ENCODE measurements at places on chromosomes 2 and 18.

GRCh38 chr2:209762563-209762962 is 9.1 kb upstream of the UNC80 start:
- no peak for DNase-seq

DNA sequence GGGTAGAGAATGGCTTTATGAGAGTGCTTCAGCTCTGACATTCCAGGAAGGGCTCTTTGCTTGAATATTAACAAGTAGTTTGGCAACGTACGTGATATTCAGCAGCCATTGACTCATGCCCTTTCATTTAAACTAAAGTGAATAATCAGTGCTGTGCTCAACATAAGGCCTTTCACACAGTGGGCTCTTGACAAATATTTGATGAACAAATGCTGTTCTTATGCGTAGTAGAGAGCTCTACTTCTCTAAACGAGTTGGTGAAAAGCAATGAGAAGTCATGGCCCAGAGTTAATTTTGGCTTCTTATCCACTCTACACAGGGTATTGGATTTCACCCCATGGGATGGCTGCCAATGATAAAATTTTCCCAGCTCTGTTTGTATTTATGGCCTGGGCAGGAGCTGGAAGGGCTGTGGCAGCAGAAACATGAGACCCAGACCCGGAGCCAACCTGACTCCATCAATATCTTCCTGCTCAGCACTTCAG is 338.9 kb downstream of the CCDC85A start:
- DNase-seq = no peak

DNA sequence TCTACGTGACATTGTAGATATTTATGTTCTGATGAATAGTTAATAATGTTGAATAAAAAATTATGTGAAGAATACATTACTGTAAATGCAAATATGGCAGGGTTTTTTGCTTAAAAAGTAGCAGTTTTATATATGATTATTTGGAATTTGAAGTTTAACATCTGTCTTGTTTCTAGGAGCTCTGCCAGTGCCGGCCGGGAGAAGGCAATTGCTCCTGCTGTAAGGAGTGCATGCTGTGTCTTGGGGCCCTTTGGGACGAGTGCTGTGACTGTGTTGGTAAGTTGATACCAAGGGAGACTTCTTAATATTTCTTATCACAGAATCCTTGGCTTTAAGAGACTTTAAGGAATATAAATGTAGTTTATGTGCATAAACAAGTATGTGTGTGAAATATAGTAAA is 25.2 kb downstream of the TWSG1 start:
- DNase-seq = no peak

- DNase-seq = no peak
These were observed 23.2 kb upstream of the ZNF516 start for GRCh38 chr18:76518123-76518859.

- DNase-seq = no peak
These were observed 14.3 kb upstream of the ANKRD53 start for GRCh38 chr2:70964133-70964532.

DNA sequence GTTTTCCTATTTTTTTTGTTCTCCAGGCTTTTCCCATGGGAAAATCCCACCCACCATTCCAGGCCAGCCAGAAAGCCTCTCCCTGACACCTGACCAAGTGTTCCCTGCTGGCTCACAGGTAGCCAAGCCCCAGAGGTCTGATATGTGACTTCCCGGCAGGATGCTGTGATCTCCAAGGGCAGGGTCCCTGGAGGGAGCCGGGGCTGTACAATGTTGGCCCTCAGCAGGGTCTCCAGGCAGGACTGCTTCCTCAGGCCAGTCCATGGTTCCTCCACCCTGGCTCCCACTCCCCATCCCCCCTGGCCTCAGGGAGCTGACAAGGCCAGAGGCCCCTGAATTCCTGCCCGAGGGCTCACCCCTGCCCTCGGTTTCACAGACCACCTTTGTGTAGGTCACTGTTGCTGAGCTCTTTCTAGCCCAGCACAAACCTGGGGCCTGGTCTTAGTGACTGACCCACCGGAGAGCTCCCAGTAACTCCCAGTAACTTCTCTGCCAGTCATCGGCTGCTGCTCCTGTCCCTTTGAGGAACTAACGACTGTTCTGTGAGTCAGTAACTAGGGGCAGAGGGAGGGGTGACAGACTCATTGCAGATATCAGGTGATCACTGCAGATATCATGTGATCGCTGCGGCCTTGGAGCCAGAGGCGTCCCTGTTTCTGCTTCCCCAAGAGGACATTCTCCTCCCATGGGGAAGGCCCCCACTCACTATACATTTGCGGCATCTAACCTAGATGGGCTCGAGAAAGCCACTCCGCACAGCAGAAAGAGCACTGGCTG is 38.7 kb downstream of the SDC1 start:
- peak; percentile 81 for DNase-seq

DNA sequence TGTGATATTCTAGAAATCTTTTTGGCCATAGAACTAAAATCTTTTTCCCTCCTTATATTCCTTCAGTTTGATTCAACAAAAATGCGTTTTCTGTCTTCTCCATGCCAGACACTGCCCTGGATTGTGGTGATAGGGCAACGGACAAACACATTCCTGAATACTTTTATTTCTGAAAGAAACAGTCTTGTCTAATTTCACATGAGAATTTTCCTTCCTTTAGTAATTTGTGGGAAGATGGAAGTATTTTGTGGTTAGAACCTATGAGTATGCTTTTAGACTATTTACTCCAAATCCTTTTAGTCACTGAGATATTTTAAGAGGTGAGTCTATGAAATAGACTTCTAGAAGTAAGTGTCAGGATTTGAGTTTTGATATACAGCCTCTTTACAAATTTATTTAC is 49.6 kb downstream of the COL5A2 start:
- no peak for DNase-seq

DNA sequence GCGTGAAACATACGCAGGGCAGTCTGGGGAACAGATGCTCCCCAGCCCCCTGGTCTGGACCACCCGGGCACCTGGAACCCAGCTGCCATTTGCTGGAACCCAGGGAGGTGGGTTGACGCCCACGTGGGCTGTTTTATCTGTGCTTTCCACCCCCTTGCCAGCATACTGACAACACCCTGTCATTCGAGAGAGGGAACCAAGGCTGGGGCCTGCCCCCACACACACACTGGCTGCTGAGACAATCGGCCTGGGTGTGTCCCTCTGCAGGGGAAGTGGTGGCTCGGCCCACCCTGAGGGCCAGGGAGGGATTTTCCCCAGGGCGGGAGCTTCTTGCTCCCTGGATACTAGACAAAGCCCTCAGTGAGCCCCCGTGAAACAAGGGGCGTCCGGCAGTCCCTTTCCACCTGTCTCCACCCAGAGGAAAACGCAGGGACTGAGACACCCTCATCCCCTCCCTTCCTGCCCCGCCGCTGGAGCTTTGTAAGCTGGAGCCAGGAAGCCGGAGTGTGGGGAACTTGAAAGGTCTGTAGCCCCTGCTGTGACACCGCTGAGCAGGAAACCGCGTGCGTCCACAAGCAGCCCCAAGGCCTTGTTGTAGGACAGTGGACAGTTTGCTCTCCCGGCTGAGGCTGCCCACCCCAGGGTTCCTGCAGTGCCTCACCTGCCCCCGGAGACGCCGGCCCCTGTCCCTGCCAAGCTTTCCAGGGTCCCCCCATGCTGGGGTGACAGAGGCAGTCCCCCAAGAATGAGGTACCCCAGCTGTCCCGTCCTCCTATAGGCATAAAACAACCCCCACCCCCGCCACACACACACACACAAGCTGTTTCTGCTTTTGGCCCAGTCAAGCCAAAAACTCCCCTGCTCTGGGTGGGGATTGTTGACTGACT is 14.1 kb upstream of the KLF11 start:
- peak; percentile 96 for DNase-seq

- no peak for DNase-seq
These were observed 122.6 kb upstream of the MYCN start for GRCh38 chr2:15817748-15818147.

GRCh38 chr2:120013597-120014223 is 833 bp downstream of the EPB41L5 start:
- DNase-seq = no peak

DNA sequence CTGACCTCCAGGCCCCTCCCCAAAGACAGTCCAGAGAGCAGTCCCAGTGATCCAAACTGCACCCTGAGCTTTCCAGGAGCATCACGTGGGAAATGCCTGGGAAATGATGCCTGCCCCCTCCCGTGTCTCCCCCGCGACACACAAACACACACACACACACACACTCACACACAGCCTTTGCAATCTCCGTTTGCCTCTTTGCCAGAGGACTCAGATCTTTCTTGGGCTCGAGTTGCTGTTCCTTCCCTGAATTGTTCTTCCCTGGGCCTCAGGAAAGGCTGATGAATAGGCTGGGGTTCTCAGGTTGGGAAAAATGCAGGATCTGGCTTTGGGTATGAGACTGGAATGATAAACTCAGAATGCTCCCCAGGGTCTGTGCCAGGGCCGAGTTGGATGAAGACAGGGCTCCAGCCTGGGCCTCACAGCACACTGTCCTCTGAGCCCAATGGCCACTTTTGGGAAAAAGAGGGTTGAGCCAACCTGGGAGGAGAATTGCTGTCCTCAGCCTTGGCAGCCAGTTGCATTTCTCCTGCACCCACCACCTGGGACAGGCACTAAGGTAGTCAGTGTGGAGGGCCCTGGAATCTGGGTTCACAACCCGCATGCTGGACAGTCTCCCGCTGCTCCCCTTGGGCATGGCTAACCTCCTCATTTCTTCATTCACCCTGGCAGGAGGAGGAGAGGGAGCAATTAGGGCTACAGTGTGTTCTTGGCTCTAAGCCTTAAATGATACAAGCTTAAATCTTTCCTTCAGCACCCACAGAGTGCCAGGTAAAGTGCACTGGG is 43.9 kb upstream of the ATP6V1B1 start:
- no peak for DNase-seq

- DNase-seq = no peak
These were observed 59.1 kb upstream of the DAPL1 start for GRCh38 chr2:158735822-158736580.

GRCh38 chr2:210376694-210377093 is 61.7 kb upstream of the MYL1 start:
- no peak for DNase-seq

DNA sequence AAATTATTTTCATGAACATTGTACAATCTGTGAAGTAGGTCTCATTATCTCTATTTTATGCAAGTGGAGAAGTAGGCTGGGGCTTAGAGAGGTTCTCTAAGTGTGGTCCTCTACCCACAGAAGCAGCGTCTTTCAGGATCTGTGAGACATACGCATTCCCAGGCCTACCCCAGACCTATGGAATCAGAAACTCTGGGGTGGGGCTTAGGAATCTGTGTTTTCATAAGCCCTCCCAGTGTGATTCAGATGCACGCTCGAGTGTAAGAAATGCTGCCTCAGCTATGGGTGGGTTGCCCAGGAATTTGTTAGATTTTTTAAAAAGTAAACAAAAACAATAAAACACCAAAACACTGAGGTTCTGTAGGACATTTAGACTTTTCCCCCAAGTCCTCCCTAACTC is 14.8 kb upstream of the ZAP70 start:
- DNase-seq = no peak

DNA sequence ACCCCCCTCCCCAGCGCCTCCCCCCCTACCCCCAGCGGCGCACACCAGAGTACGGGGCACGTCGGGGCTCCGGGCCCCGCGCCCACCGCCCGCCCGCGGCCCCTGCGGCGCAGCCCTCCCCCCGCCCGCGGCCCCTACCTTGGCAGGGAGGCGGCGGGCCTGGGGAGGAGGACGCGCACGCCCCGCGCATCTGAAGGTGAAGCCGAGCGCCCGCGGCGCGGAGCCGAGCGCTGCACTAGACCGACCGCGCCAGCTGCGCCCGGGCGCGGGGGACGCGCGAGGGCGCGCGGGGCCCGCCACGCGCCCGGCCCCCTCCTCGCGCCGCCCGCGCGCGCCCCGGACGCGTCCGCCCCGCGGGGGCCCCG is at the start of gene ZNF516:
Gene ZNF516 (minus strand): TSS at position 237 of the 365 bp plus-strand sequence. CDS start 52,188 bp downstream, outside the sequence.
- DNase-seq = no peak

DNA sequence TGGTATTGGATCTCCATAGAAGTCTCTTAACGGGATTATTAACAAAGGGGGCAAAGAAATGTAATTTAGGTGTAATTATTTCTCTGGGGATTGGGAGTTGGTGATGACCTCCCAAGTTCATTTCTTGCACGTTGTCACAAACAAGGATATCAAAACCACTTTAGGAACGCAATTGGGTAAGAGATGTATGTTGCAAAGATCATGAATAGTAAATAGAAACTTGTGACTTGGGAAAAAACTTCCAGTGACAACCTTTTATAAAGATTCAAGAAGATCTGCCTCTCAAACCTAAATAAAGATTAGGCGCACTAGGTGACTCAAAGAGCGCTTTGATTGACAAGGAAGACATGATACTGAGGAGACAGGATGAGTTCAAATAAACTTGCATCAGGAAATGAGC is 127.8 kb upstream of the TRIB2 start:
- DNase-seq = no peak

DNA sequence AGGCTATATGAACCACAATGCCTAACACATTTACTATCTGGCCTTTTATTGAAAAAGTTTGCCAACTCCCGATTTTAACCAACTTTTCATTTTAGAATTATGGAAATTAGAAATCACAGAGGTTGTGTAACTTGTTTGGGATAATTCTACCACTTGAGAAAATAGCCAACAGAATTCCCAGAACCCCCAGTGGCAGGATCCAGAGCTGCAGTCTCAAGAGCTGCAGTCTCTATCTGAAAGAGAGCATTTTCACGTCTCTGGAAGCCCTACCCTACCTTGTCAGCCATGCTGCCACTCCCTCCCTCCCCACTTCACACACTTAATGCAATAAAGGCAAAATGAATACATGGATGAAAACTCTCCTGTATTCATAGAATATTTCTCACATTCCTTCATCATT is 23.4 kb upstream of the TSPYL6 start:
- DNase-seq = no peak

GRCh38 chr2:186466743-186467142 is 19.3 kb upstream of the ZC3H15 start:
- DNase-seq = no peak

GRCh38 chr18:67410075-67411070 is 106.1 kb downstream of the DSEL start:
- no peak for DNase-seq

DNA sequence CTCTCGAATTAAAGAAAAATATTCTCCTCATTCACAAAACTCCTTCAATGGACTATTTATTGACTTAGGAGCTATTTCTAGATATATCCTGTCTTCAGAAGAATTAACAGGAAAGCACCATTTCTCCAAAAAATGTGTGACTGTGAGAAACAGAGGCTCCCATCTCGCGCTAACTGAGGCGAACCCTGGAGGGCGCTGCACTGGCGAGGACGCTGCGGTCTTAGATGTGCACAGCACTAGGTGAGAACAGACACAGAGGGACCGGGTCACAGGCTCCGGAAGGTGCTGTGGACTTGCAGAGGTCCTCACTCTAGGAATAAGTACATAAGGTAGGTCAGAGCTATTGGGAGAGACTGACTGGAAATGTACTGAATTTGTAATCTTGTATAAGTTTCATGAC is 229.7 kb upstream of the SLC35G4 start:
- DNase-seq = no peak

DNA sequence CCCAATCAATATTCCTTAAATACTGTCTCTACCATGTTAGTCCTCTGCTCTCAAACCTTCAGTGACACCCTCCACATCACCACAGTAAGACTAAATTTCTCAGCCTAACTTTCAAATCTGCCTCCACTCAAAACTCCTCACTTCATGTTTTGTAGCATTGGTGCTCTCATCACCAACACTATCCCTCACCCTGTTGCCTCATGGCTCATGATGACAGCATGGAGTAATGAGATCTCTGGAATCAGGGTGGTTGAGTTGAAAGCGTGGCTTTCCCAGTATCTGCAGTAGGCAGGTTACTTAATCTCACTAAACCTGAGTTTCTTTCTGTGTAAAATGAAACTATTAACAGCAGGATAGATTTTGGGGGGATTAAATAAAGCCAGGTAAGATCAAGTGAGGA is 621.4 kb downstream of the NYAP2 start:
- no peak for DNase-seq

GRCh38 chr18:3122851-3123250 is 96.9 kb downstream of the MYOM1 start:
- no peak for DNase-seq

- no peak for DNase-seq
These were observed 44.4 kb downstream of the ACVR1 start for GRCh38 chr2:157831573-157832315.

All from KBM-7 (cell line).